ENCODE measurements at places on chromosomes 3 and 15.

GRCh38 chr3:193902607-193903511, 233.1 kb upstream of the HES1 start:
- H3K27ac ChIP-seq: no peak overlapping the region
- H3K36me3 ChIP-seq: peaks cover 2% of the 10 kb centered on the region
- H3K4me1 ChIP-seq: no peaks in the 10 kb centered on the region
- no peak for DNase-seq

DNA sequence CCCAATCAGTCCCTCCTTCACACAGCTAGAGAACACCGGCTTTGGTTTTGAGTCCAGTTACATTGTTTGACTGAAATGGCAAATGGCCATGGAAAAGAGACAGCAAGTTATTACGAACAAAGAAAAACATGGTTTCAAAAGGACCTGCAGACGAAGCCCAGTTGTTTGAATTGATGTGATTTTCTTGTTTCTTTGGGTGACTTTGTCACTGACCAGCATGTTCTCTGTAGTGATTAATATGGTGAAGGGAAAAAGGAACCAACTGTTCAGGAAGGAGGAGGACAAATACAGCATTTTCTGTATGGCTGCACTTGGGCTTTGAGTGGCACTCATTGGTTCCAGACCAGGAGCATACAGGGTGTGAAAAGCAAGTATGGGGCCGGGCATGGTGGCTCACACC, 217.4 kb upstream of the TPM1 start:
- H3K4me1 ChIP-seq: no peaks in the 10 kb centered on the region
- peaks cover 8% of the 10 kb centered on the region for H3K27me3 ChIP-seq
- no peak overlapping the region for H3K4me3 ChIP-seq
- H3K27ac ChIP-seq: no peak overlapping the region

- no peak for DNase-seq
- H3K4me1 ChIP-seq: peaks cover 4% of the 10 kb centered on the region
- H3K4me3 ChIP-seq: no peak overlapping the region
- no peaks in the 10 kb centered on the region for H3K27me3 ChIP-seq
- H3K27ac ChIP-seq: no peak overlapping the region
- no peaks in the 10 kb centered on the region for H3K36me3 ChIP-seq
Observed at GRCh38 chr15:55873024-55873720, 120.2 kb downstream of the NEDD4 start.

GRCh38 chr3:134083008-134083407, 53.3 kb upstream of the SLCO2A1 start:
- no peaks in the 10 kb centered on the region for H3K36me3 ChIP-seq
- no peak for DNase-seq
- H3K27me3 ChIP-seq: peaks cover 6% of the 10 kb centered on the region
- no peak overlapping the region for H3K27ac ChIP-seq
- no peaks in the 10 kb centered on the region for H3K4me1 ChIP-seq
